ENCODE measurements at places on chromosomes 1 and 21.

DNA sequence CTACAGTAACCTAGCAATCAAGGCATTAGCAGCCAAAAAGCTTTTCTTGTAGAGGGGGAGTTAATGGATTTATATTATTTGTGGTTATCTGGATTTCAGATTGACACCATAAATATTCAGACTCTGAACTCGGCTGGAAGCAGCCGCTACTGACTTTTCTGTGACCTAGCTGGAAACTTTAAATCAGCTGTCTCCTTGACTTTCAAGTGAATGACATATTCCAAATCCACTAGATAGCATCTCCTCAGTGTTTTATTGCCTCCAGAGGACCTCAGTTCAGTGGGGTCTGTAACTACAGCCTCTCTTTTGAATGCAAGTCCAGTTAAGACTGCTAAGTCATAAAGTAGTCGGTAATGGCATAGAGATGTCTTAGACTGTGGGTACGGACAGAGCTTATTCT, 448.5 kb downstream of the NUF2 start:
- DNase-seq: no peak

DNA sequence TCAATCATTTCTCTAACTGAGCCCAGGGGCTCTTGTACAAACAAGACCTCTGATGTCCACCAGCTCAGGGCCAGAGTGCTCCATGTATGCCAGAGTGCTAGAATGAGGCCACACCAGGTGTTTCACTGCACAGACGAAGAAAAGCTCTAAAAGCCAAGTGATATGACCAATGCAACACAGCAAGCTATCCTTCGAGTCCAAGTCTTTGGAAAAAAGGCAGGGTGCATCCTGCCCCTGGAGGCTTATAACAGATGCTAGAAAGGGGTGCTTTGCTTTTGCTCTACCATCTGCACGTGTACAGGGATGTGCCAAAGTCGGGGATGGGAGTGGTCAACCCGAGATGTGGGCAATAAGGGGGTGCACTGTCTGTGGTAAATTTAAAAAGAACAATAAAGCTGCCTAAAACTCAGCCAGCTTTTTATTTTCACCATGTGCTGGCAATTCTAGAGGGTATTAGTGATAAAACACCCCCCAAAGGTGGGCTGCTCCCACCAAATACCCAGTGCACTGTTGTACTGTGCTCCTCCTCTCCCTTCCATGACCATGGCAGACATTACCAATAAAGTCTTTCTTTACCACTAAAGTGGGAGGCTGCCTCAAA, 32.1 kb downstream of the SMIM12 start:
- DNase-seq: no peak

DNA sequence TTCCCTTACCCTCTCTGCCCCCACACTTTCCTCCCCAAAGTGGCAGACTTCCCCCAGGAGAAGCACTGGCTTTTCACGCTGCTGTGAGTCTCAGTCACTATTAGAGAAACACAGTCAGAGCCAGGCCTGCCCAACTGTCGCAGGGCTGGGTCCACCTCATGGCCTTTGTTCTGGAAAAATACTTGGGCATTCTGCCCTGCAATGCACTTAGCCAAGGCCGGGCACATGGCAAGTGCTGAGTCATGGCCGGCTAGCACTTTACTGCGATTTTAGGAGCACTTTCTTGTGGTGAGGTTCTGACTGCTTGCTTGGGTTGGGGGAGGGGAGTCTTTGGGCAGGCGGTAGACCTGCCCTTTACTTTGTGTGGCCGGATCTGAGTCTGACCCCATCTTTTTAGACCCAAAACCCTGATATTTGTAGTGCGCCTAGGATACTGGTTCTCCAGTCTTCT, 7.7 kb downstream of the EPHX1 start:
- no peak for DNase-seq

GRCh38 chr1:190205713-190206112, 272.0 kb downstream of the BRINP3 start:
- no peak for DNase-seq

GRCh38 chr1:66166753-66167152, 367.2 kb upstream of the SGIP1 start:
- DNase-seq: no peak

DNA sequence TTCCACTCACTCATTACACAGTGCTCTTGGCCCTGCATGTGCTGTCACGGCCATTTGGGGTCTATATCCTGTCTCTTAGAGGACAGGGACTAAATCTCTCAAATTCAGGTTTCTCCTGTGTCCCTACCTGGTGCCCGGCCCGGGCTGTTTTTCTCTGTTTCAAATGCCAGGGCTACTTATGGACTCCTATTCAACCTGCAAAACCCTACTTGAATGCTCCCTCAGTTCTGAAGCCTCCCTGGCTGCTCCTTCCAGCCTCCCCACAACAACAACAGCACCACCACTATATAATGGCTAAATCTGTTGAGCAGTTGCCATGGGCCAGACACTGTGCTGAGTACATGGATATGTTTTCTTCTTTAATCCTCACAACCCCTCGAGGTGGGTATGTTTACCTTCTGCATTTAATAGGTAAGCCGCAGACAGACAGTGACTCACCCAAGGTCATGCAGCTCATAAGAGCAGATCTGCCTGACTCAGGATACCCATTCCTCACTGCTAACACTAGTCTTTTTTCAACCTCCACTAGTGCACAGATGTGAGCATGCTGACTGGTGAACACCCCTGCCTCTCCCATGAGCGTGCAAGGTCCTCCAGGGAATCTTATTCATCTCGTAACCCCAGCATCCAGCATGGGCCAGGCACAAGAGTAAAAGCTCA, 29.9 kb downstream of the DHRS3 start:
- peak; percentile 31 for DNase-seq

- no peak for DNase-seq
Measured at GRCh38 chr1:226419284-226420029, 11.6 kb upstream of the PARP1 start.

- DNase-seq: no peak
Measured at GRCh38 chr1:172287208-172287607, 133.3 kb upstream of the C1orf105 start.

- no peak for DNase-seq
Measured at GRCh38 chr1:192794768-192795035, 14.1 kb upstream of the RGS2 start.

- no peak for DNase-seq
Measured at GRCh38 chr1:161733526-161733925, 12.2 kb downstream of the FCRLB start.

DNA sequence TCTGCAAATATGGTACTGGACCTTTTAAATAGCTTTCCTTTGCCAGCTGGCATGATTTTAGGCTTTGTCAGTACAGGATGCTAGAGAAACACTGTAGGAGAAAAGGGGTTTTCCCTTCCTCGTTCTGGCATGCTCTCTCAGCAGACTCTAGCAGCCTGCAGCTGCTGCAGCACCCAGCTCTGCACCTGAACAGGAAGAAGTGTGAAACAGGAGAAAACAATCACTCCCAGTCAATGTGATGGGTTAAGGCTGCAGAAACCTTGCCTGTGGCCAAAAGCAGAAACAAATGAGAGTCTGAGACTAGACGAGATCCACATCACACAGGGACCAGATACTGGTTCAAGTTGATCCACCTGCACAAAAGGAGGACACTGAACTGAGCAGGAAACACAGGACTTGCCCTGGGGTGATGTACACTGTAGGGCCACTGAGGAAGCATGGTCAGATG, 21.2 kb downstream of the OVGP1 start:
- peak; percentile 67 for DNase-seq

GRCh38 chr21:35159881-35160280, 110.8 kb upstream of the RUNX1 start:
- no peak for DNase-seq

DNA sequence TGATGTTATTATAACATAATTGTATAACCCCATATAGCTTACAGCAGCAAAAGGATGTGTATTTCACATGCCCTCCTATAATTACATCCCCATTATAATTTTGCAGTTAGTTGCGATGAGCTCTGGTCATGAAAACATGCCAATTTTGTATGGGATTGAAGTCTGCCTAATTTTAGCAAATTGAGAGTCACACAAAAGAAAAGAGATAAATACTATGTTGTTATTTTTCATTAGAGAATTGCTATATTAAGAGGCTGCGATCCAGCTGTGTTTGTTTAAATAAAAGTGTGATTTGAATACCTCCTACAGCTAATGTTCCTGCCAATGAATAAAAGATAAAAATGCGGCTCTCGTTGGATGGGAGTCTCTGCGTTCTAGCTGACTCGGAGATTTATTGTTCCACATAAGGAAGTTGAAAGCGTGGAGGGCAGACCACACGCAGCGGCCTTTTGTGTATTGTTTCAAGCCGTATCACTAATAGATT, 461.0 kb upstream of the NFIA start:
- DNase-seq: no peak

DNA sequence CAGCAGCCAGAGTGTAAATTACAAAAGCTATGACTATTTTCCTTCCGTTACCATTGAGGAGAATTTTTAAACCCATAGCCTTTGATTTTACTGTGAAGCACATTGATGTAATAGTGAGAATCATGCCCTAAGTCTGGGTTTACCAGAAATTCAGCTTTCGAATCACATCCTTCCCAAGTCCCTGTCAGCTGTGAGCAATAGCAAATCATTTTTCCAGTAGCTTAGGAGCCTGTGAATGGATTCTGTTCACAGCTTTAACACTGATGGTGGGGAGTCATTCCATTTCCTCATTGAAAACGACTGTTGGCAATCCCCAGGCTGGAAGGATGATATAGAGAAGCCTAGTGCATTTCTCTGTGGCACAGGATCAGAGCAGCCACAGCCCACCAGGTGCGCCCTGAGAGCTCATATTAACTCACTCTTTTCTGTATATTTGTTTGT, 82.2 kb upstream of the C1orf105 start:
- DNase-seq: no peak

DNA sequence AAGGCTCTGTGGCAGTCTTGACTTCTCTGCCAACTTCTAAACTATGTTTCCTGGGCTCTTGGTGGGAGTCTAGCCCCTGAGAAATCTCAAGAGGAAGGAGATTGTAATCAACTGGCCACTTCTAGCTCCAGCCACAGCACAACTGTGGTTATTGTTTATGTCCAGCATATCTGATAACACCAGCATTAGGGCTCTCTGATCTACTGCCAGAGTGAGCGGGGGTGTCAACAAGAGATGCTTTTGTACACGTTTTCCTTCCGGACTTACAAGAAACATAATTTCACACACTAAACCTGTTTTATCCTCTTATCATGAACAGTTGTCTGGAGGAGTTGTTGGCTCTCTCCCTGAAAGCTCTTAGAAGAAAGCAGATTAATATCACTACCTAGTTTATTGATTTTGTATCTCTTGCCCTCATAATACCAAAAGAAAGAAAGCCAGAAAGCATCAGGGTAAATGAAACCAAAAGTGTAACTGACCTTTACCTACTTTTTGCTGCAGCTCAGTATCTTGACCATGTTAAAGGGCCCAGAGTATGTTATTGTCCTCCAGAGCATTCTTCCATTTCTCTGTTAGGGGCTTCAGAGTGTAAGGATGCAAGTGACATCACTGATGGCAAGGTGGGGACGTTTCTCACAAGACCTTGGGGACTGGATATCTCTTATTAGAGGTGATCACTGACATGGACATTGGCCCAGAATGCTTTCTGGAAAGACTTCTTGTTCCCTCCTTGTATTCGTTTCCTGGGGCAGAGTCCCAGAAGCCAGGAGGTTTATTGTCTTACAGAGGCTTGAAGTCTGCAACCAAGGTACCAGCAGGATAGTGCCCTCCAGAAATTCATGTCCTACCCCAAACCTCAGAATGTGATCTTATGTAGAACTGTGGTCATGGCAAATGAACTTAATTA, 9.6 kb upstream of the SH2D1B start:
- no peak for DNase-seq

- DNase-seq: no peak
Measured at GRCh38 chr1:86765674-86766073, 61.3 kb downstream of the SH3GLB1 start.

DNA sequence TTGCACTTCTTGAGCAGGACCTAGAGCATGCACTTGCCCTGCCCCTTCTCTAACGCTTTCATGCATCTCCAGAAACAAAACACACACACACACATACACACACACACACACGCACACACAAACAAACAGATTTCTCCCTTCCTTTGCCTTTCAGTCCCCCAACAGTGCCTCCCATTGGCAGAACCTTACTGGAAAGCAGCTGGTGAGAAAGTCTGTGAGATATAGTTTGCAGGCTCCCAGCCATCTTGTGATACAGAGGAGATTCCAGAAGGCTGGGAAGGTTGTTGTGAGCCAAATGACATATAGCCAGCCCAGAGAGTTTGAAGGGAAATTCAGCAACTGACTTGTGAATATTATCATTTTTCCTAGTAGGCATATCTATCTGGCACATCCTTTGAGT, 35.9 kb upstream of the ZRANB2 start:
- no peak for DNase-seq

- DNase-seq: no peak
Measured at GRCh38 chr1:53943490-53944043, 1.9 kb downstream of the IFT25 start.

- DNase-seq: no peak
Measured at GRCh38 chr21:39601187-39601928, 11.4 kb upstream of the B3GALT5 start.

- no peak for DNase-seq
Measured at GRCh38 chr1:196464480-196464941, 143.7 kb downstream of the KCNT2 start.

GRCh38 chr1:201916649-201917249, 28.1 kb downstream of the SHISA4 start:
- no peak for DNase-seq

- DNase-seq: no peak
Measured at GRCh38 chr1:27433706-27434105, 41.3 kb downstream of the GPR3 start.

GRCh38 chr1:38217316-38217715, 170.7 kb upstream of the POU3F1 start:
- DNase-seq: no peak

GRCh38 chr21:18249672-18250071, 5.0 kb downstream of the CHODL start:
- DNase-seq: no peak

DNA sequence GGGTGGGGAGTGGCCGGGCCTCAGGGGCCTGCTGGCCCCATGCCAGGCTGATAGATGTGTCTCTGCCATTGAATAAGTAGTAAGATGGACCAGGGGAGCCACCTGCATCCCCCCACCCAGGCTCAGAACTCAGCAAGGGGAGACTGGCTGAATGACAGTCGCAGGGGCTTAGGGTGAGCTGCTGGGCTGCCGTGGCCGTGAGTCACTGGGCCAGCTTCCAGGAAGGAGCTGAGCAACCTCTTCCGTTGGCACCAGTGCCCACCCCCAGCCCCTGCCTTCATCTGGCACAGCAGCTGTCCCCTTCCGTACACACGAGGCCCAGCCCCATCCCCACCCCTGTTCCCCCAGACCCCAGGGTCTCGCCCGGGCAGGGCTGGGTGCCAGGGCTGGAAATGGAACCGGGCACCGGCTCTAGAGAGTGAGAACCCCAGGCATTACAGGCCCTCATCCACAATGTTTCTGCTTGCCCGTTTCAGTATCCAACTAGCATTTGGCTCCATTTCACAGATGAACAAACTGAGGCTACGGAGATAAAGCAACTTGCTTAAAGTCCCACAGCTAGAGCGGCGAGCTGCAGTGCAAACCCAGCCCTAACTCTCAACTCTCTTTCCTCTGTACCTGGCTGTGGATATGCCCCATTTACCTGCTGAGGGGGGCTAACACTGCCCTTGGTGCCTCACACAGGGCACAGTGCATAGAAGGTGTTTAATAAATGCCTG, 10.2 kb downstream of the WNT4 start:
- DNase-seq: no peak
